ELF-1 (cell line): ENCODE measurements at places on chromosomes 16 and 17.

DNA sequence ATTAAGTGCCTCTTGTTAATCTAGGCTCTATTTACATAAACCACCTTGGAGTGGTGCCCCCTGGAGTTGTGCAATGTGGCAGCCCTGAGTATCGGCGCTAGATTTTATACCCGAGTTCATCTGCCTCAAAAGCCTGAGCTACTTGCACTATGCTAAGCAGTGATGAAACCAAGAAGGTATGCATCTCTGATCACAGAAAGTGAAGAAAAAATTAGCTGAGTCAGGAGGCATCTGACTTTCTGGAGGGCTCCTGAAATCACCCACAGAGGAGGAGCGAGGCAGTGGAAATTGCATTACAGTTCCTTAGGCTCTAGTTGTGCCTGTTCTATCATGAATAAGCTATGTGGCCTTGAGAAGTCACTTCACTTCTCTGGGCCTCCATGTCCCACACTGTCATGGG lies 80.3 kb upstream of the PSMD7 start:
- DNase-seq, result no peak

- no peak for DNase-seq
These were observed 246.7 kb downstream of the IRF8 start for GRCh38 chr16:86145669-86146068.

DNA sequence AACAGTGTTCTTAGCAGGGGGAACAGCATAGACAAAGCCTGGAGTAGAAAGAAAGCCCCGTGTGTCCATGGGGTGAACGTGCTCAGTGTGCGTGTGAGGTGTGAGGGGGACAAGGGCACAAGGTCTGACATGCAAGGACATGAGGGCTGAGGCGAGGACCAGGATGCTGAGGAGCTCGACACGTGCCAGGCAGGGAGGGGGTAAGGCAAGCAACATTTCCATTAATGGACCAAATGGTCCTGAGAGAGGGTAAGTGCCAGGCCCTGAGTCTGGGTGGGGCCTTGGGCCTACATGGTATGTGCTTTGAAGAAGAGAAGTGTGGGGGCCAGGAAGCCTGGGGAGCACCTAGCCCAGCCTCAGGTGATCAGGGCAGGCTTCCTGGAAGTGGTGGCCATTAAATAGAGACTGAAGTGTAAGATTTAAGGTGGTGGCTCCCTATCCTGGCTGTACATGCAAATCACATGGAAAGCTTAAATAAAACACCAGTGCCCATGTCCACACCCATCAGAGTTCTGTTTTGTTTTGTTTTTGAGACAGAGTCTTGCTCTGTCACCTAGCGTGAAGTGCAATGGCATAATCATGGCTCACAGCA lies 29.3 kb downstream of the ADCY7 start:
- DNase-seq, result no peak

- DNase-seq, result no peak
These were observed 7.9 kb downstream of the MAPK8IP3 start for GRCh38 chr16:1713933-1714332.

- DNase-seq, result no peak
These were observed 5.5 kb downstream of the ODF4 start for GRCh38 chr17:8345052-8345690.

GRCh38 chr17:15247891-15248529 lies 17.1 kb downstream of the PMP22 start:
- DNase-seq, result no peak

DNA sequence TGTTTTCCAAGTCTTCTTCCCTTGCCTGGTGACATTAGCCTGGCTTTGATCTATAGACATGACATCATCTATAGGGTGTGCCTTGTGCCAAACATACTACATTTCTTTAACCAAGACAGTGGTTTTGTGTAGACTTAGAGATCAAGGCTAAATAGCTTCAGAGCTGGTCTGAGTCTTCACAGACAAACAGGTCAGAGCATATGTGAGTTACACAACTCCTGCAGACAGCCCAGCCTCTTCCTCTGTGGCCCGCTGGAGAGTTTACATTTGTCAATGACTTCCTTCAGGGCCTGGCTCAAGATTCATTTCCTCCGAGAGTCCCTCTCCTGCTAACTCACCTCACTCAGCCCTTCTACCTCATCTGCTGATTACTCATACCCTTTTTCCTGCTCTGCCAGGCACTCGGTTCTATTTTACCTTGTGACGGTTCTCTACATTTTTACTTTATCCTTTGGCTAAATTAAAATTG lies 73.1 kb upstream of the TANC2 start:
- DNase-seq, result peak; percentile 44

DNA sequence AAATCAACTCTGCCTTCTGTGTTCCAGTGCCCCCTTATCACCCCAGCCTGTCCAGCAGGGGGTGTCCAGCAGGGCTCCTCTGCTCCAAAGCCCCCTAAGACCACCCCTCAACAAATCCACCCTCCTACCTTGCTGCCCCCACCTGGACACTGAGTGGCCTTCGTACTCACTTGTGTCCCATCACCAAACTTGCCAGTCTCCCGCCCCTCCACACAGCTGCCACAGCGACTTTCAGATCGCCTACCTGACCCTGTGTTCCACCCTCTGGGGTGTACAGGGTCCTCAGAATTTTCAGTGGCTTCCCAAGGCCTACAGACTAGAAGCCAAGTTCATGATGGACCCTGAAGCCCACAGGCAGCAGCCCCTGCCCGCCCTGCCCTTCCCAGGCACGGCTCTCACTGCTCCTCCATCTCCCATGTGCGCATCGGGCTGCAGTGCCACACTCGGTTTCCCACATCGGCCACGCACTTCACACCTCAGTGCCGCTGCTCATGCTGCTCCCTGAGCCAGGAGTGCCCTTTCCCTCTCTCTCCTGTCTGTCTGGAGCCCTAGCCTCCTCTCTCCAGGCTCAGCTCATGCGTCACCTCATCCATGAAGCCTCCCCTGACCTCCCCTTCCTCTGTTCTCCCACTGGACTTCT lies 11.8 kb downstream of the KCNH6 start:
- DNase-seq, result no peak

DNA sequence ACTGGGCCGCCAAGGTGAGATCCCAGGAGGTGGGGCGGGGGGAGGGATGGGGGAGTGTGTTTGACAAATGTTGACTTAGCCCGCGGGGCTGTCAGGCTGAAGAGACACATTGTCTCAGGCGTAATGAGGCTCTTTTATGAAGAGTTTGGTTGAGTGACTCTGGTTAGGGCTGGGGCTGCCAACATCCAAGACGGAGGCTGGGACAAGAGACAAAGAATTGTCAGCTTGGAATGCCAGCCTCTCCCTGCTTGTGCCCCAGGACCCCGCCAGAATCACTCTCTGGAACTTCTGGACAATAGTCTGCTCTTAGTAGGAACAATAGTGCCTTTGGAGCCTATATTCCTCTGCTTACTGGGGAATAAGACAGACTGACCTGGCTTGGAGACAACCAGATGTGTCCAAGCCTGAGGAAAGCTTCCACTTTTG lies 24.0 kb downstream of the PCTP start:
- DNase-seq, result peak; percentile 86

GRCh38 chr17:10888858-10889257 lies 51.0 kb upstream of the PIRT start:
- no peak for DNase-seq

- no peak for DNase-seq
These were observed 2.7 kb downstream of the SPNS2 start for GRCh38 chr17:4501295-4501949.

GRCh38 chr17:55524440-55525220 lies 13.4 kb upstream of the SMIM36 start:
- DNase-seq, result no peak

DNA sequence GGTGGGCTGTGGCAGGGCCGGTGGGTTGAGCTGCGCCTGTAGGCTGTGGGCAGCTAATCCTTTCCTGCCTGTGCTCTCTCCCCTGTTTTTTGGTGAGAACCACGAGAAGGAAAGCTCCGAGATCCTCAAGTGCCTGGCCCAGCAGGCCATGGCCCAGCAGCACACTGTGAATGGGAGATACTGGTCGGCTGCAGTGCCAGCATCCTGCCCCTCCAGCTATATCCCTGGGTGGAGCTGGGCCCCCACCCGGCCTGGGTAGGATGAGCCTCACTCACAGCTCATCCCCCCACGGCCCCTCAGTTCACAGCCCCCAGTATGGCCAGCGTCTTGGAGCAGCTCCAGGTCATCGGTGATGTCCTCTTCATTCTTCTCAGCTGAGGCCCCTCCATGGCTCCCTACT lies 164.4 kb upstream of the ZNF267 start:
- no peak for DNase-seq

DNA sequence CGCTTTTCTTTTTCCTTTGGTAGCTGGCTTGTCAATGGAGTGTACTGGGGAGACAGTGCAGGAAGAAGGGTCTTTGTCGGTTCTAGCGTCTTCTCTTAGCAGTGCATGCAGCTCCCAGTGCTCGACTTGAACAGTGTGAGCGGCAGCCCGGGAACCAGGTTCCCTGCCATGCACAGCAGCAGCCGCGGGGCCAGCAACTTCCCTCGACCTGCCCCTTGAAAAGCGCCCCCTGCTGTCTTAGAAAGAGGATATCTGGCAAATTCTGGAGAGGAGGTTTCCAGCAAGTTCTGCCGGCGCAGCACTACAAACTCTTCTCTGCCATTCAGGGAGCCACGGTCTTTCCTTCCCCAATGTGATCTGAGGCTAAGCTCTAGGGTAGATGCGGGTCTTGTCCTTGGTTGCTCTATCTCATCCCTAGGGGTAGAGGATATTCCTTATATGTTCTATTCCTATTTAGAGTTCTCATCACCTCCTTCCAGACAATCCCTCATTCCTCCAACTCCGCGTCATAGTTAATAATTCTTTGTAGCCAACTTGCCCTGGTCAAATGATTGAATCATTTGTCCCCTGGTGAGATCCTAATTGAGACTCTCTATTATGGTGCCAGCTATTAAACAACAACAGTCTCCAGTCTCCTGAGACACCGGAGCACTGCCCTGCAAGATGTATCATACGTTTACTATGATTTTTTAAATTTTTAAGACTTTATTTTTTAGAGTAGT lies 451.3 kb downstream of the PMP22 start:
- DNase-seq, result peak; percentile 79

GRCh38 chr17:31499771-31500554 lies 108.5 kb downstream of the RAB11FIP4 start:
- DNase-seq, result peak; percentile 54

DNA sequence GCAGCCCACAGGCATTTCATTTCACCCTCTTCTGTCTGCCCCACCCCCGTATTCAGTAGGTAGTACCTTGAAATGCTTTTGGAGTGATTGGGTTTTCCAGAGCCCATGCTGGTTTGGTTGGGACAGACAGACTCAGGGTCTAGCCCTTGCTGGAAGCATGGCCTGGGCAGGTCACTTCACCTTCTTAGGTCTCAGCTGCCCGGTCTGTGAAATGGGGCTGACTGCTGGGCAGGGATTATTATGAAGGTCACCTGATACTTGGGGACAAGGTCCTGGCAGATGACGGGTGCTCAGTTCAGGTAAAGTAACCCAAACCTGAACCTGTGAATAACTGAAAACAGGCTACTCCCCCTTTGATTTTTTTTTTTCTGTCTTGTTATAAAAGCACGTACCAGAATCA lies 116.0 kb downstream of the CLEC16A start:
- no peak for DNase-seq

GRCh38 chr16:14486520-14487303 lies 143.3 kb downstream of the PARN start:
- peak; percentile 89 for DNase-seq

GRCh38 chr16:50688867-50689266 lies 4.5 kb upstream of the NOD2 start:
- DNase-seq, result no peak

GRCh38 chr16:57791893-57792461 lies 10.3 kb downstream of the KIFC3 start:
- no peak for DNase-seq
